ENCODE measurements at places on chromosomes 12 and 14. TPM values are rescaled to one million over a fixed set of nuclear protein-coding genes. Genes with fewer than 3 reads are reported as not detected.
A peak's percentile ranks its signal among the peaks of the same experiment; 100 is the strongest.

Gene TAS2R50
- total RNA-seq, result 0.60 TPM

Gene HAL
- total RNA-seq, result 187 TPM

Gene MEG3
- total RNA-seq, result 38.8 TPM

DNA sequence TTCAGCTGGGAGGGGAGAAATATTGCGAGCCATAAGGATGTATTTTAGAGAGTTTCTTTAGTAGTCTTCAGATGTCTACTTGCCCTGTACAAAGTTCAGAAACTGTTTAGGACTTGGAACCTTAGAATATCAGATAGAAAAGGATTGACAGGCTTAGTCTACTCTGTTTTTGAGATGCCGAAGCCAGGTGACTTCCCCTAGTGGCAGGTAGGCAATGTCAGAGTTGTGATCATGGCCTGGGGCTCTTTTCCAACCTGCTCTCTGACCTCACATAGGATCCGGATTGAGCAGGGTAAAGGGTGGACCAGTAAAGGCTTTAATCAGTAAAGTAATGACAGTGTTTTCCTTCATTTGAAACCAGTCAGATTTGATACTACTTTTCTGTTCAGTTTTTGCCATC lies 59.6 kb downstream of the PRKCH start:
- no peak overlapping the region for H3K4me3 ChIP-seq
- no peak for DNase-seq
- H3K36me3 ChIP-seq, result no peaks in the 10 kb centered on the region
- H3K27ac ChIP-seq, result no peak overlapping the region
- no peaks in the 10 kb centered on the region for H3K4me1 ChIP-seq

GRCh38 chr12:121893961-121894460 lies 5.4 kb downstream of the PSMD9 start:
- H3K27me3 ChIP-seq, result no peaks in the 10 kb centered on the region
- H3K27ac ChIP-seq, result no peak overlapping the region
- H3K4me3 ChIP-seq, result no peak overlapping the region
- no peak for DNase-seq

GRCh38 chr12:49088150-49088931 lies 6.3 kb downstream of the DHH start:
- H3K4me1 ChIP-seq, result no peaks in the 10 kb centered on the region
- H3K27ac ChIP-seq, result no peak overlapping the region
- DNase-seq, result peak; percentile 71

Gene KSR2
- 0.02 TPM for total RNA-seq

DNA sequence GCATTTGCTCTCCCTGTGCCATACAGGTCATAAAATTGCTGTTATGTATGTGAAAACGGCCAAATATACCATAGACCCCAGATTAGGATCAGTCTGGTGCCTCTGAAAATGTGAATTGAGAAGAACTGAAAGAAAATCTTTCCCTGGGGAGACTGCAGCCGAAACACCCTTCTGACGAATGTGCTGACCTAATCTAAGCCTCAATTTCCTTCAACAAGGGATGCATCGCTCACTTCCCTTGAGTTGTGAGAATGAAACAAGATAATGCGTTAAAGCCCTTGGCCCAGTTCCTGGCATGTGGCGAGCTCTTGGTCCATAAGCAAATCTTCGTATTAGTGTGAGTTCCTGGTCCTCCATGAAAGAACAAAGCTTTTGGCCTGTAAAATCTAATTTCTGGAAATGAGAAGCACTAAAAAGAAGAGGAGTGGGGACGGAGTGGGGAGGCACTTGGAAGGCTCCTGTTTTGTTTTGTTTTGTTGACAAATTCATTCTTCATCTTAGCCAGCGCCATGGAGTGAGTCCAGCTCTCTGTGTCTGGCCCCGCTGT lies 49.5 kb upstream of the RTRAF start:
- no peaks in the 10 kb centered on the region for H3K4me1 ChIP-seq
- no peaks in the 10 kb centered on the region for H3K27me3 ChIP-seq
- no peaks in the 10 kb centered on the region for H3K36me3 ChIP-seq
- H3K27ac ChIP-seq, result no peak overlapping the region

Gene TAS2R46
- total RNA-seq, result 1.2 TPM

- H3K4me3 ChIP-seq, result no peak overlapping the region
- no peak overlapping the region for H3K27ac ChIP-seq
- H3K27me3 ChIP-seq, result no peaks in the 10 kb centered on the region
- no peaks in the 10 kb centered on the region for H3K36me3 ChIP-seq
- DNase-seq, result no peak
Measured at GRCh38 chr14:56199095-56199981, 81.1 kb downstream of the PELI2 start.

Gene SCARB1
- total RNA-seq, result 128 TPM

DNA sequence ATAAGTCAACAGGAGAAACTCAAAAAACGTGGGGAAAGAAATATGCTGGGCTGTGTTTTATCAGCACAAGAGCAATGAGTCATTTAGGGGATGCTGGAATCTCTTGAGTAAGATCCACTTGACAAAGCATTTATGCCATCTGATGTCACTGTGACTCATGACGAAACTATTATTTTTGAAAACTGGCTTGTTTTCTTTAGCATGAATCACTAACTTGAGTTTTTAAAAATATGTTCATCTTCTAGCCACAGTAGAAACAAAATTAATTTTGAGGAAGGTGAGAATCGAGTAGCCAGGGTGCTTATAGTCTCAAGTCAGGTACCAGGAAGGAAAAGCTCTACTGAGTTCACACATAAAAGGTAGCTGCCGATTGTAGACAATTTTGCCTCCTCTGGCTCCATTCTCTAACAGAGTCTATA lies 456.2 kb upstream of the MGAT4C start:
- H3K27ac ChIP-seq, result no peak overlapping the region
- no peak for DNase-seq
- no peaks in the 10 kb centered on the region for H3K36me3 ChIP-seq
- H3K4me3 ChIP-seq, result no peak overlapping the region

GRCh38 chr14:71905860-71906259 lies 26.4 kb upstream of the RGS6 start:
- no peak for DNase-seq
- H3K27ac ChIP-seq, result no peak overlapping the region
- no peak overlapping the region for H3K4me3 ChIP-seq

GRCh38 chr12:101927036-101927435 lies 49.7 kb downstream of the DRAM1 start:
- no peak overlapping the region for H3K27ac ChIP-seq
- H3K4me1 ChIP-seq, result no peaks in the 10 kb centered on the region
- no peaks in the 10 kb centered on the region for H3K27me3 ChIP-seq

DNA sequence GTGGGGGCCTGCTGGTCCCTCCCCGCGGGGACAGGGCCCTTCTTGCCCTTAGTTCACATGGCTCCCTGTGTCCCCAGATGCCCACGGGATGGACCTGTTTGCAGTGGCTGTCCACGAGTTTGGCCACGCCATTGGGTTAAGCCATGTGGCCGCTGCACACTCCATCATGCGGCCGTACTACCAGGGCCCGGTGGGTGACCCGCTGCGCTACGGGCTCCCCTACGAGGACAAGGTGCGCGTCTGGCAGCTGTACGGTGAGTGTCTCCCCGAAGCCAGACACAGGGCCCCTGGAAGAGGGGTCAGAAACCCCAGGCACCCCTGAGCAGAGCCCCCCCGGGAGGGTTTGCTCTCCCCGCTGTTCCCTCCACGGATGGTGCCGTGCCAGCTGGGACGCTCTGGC lies 13.4 kb downstream of the MMP17 start:
- no peak overlapping the region for H3K4me3 ChIP-seq
- H3K27me3 ChIP-seq, result no peaks in the 10 kb centered on the region
- H3K36me3 ChIP-seq, result no peaks in the 10 kb centered on the region
- H3K4me1 ChIP-seq, result no peaks in the 10 kb centered on the region

- DNase-seq, result no peak
- no peaks in the 10 kb centered on the region for H3K36me3 ChIP-seq
- no peaks in the 10 kb centered on the region for H3K27me3 ChIP-seq
- peak overlapping the region; percentile 59 for H3K27ac ChIP-seq
- H3K4me3 ChIP-seq, result no peak overlapping the region
Measured at GRCh38 chr14:32472512-32473463, 143.7 kb downstream of the AKAP6 start.
